Suppressor macrophage treated with lipopolysaccharide for 4 hours (primary cell): ENCODE measurements at places on chromosomes 3 and 15.

- DNase-seq = no peak
Observed at GRCh38 chr3:122892118-122892960, 97.5 kb downstream of the SLC49A4 start.

- DNase-seq = no peak
Observed at GRCh38 chr3:54573858-54574257, 354.0 kb downstream of the LRTM1 start.

DNA sequence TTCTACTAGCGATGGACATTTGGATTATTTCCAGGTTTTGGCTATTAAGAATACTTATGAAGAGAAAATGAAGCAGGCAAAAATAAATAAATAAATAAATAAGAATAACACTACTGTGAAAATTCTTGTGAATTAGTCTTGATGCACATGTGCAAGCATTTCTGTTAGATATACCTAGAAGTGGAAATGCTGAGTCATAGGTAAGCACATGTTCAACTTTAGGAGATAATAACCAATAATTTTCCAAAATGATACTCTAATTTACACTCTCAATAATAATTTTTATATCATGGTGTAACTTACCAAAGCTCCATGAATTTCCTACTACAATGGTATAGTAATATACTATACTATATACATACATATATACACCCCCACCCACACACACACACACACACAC is 23.4 kb downstream of the EMC4 start:
- DNase-seq = no peak

DNA sequence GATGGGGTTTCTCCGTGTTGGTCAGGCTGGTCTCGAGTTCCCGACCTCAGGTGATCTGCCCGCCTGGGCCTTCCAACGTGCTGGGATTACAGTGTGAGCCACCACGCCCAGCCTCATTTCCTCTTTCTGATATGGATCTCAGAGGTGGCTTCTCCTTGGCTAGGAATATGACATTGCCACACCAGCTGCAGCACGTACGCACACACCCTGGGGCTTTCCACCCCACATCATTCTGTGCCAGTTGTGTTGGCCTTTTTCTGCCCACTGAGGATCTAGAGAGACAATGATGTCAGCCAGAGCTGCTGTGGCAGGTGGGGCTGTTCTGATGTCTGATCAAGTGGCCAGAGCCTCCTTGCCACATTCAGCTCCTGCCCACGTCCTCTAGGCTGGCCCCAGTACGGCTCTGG is 29.0 kb downstream of the TMEM45A start:
- peak; percentile 79 for DNase-seq

- DNase-seq = no peak
Observed at GRCh38 chr15:29880341-29880740, 58.1 kb upstream of the TJP1 start.

- DNase-seq = peak; percentile 24
Observed at GRCh38 chr15:51094606-51095569, at the start of gene TNFAIP8L3. TNFAIP8L3 (minus strand) TSS chr15:51094906; CDS start chr15:51094595, 311 bp downstream.

DNA sequence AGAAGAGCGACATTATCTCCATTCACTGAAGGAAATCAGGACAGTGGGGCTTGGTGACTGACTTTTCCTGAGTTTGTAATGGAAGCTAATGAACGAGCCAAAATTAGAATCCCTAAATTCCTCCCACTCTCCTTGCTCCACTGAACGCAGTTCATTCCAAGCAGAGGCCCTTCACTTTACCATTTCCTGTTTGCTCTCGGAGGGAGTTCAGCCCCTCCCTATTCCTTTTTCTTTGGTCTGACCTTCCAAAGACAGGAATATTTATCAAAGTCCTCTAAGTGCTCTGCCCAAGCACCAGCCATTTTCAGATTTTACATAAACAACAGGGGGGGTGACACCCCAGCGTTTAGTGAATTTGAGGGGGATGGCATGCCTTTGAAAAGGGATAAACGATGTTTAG is 24.0 kb upstream of the PTPRG start:
- DNase-seq = no peak

DNA sequence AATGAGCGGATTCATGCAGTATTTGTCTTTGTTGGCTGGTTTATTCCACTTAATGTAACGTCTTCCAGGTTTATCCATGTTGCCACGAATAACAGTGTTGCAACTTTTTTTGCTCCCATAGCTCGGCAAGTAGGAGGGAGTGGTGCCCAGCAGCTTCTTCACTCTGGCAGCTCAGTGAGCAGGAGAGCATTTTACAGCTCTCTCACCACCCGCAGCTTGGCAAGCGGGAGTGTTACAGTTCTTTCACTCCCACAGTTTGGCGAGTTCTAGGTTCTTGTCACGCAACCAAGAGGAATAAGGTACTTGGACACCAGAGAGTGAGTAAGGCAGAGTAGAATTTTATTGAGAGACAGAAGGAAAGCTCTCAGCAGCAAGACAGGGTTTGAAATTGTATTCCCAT is 935.2 kb downstream of the TBL1XR1 start:
- no peak for DNase-seq

DNA sequence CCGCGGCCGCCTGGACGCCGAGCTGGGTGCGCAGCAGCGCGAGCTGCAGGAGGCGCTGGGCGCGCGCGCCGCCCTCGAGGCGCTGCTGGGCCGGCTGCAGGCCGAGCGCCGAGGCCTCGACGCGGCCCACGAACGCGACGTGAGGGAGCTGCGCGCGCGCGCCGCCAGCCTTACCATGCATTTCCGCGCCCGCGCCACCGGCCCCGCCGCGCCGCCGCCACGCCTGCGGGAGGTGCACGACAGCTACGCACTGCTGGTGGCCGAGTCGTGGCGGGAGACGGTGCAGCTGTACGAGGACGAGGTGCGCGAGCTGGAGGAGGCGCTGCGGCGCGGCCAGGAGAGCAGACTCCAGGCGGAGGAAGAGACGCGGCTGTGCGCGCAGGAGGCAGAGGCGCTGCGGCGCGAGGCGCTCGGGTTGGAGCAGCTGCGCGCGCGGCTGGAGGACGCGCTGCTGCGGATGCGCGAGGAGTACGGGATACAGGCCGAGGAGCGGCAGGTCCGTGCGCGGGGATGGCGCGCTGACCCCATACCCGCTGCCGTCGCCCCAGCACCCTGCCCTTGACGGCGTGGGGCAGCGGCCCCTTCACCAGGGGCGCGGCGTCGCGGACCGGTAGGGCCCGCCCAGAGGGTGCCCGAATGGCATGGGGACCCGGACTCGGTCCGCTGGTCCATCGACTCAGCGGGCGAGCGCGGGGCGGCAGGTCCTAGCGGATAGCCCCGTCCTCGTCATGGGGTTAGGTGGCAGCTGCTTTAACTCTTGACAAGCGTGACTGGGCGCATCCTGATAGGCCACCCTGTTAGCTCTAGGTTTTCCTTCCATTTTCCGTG is 848 bp downstream of the SYNM start:
- DNase-seq = peak; percentile 33

GRCh38 chr3:33099701-33100100 is 2.8 kb upstream of the GLB1 start:
- no peak for DNase-seq

- DNase-seq = no peak
Observed at GRCh38 chr3:52530918-52531826, 2.5 kb downstream of the NT5DC2 start.
